NCI-H460 (cell line): ENCODE measurements at places on chromosomes 13 and 19. TPM values are rescaled to one million over a fixed set of nuclear protein-coding genes. Genes with fewer than 3 reads are reported as not detected.

DNA sequence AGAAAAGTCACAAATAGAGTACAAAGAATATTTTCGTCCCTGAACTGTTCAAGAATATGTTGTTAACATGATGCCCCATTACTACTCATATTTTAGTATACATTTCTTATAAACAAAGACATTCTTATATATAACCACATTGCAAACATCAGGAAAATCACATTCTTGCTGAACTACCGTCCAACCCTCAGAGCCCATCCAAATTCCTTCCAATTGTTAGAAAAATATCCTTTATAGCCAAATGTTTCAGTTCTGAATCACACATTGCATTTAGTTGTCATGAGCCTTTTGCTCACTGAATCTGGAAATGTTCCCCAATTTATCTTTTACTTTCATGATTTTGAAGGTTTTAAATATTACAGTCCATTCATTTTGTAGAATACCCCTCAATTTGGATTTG is 467.8 kb upstream of the ARGLU1 start:
- no peak for DNase-seq

DNA sequence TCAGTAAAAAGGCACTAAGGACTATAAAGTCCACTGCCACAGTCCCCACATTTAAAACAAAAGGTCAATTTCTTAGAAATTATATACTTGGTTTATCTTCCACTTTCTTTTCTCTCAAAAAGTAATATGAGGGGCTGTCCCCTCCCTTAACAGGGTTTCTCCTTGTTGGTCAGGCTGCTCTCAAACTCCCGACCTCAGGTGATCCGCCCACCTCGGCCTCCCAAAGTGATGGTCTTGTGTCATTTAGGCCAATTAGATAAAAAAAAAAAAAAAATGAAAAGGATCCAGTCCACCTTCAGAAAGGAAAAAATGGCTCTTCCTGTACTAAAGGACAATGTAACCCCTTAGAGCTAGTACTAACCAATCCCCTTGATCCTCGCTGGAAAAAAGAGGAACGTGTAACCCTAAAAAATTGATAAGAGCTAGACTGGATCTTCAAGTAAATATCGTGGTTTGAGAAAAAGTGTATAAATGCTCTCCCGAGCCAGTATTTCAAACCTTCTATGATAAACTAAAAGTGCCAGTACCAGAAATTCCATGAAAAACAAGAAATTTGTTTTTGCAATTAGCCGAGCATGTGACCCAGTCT is 9.0 kb upstream of the CD70 start:
- DNase-seq: no peak

DNA sequence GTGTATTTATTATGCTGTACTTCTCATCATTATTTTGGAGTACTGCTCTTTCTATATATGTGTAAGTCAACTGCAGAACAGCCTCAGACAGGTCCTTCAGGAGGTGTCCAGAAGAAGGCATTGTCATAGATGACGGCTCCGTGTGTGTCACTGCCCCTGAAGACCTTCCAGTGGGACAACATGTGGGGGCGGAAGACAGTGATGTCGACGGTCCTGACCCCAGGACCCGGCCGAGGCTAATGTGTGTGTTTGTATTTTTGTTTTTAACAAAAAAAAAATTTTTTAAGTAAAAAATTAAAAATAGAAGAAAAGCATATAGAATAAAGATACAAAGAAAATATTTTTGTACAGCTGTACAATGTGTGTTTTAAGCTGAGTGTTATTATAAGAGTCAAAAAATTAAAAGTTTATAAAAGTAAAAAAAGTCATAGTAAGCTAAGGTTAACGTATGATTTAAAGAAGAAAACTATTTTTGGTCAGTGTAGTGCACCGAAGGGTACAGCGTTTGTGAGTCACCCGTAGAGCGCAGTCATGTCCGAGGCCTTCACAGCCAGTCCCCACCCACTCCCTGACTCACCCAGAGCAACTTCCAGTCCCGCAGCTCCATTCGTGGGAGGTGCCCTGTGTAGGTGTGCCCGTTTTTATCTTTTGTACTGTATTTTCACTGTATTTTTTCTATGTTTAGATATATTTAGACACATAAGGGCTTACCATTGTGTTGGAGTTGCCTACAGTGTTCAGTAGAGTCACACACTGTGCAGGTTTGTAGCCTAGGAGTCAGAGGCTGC is 42.2 kb upstream of the SPACA7 start:
- DNase-seq: peak; percentile 41

DNA sequence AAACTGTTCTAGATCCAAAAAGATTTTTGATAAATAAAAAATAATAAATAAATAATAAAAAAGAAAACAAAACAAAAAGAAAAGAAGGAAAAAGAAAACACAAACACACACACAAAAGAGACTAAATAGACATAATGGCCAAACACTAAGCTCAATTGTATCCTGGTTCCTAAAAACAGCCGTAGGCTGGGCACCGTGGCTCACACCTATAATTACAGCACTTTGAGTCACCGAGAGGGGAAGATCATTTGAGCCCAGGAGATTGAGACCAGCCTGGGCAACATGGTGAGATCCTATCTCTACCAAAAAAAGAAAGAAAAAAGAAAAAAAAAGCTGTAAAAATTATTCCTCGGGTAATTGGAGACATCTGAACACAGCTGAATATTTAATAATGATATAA is 8.9 kb downstream of the ETHE1 start:
- DNase-seq: no peak

GRCh38 chr13:34104853-34105252 is 286.9 kb downstream of the RFC3 start:
- no peak for DNase-seq

- no peak for DNase-seq
These were observed 564 bp downstream of the HS6ST3 start for GRCh38 chr13:96090240-96091101.

- DNase-seq: no peak
These were observed 233.8 kb downstream of the SLC7A1 start for GRCh38 chr13:29361716-29362115.

DNA sequence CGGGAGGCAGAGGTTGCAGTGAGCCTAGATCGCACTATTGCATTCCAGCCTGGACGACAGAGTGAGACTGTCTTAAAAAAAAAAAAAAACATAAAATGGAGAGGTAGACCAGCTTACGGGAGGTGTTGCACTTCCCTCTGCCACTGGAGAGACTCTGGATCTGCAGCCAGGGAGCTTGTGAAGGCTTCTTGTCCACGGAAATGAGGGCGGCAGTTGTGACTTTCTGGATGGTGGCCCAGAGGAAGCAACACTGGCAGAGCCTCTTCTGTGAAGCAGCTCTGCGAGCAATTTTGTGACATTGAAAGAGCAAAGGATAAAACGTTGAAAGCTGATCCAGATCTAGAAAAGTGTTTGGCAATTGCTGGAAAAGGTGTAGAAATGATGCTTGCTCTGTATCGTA is 10.4 kb downstream of the SPINT2 start:
- DNase-seq: no peak

DNA sequence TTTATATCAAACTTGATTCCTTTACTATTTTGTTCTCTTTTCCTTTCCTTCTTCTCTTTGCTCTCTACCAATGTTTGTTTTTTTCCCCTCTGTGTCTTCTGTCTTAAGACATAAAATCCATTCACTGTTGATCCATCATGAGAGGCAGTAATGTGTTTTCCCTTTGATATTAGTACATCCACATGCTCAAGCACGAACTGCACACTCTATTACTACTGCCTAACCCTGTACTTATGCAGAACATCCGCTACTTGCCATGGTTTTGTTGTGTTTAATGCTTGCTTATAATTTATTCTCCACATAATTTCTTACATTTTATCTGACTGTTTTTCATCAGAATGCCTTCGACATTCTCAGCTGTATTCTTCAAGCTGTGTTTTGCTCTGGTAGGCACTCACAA is 159.0 kb upstream of the PCDH9 start:
- DNase-seq: no peak

- DNase-seq: no peak
These were observed 140.1 kb upstream of the FRY start for GRCh38 chr13:31891472-31891871.

- no peak for DNase-seq
These were observed 356.6 kb downstream of the TDRD3 start for GRCh38 chr13:60753641-60754040.

GRCh38 chr13:98843482-98843877 is 91.0 kb upstream of the SLC15A1 start:
- DNase-seq: no peak

- no peak for DNase-seq
These were observed 112.3 kb upstream of the KLF12 start for GRCh38 chr13:74246487-74246886.

GRCh38 chr13:84362777-84363176 is 480.5 kb upstream of the SLITRK1 start:
- no peak for DNase-seq

GRCh38 chr13:43118521-43118920 is 95.1 kb downstream of the DNAJC15 start:
- DNase-seq: no peak

- DNase-seq: no peak
These were observed 11.8 kb downstream of the ZNF555 start for GRCh38 chr19:2853015-2853606.

- no peak for DNase-seq
These were observed 68.0 kb upstream of the C1QTNF9B start for GRCh38 chr13:23965346-23965745.

GRCh38 chr19:7526059-7526929 is 3.9 kb downstream of the MCOLN1 start:
- DNase-seq: no peak

DNA sequence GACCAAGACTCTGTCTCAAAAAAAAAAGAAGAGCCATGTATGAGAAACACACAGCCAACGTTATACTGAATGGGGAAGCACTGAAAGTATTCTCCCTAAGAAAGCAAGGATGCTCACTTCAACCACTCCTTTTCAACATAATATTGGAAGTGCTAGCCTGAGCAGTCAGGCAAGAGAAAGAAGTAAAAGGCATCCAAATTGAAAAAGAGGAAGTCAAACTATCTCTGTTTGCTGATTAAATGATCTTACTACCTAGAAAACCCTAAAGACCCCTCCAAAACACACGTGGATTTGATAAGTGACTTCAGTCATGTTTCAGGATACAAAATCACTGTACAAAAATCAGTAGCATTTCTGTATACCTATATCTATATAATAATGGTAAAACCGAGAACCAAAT is 16.2 kb downstream of the WBP4 start:
- no peak for DNase-seq

- no peak for DNase-seq
These were observed 224.2 kb upstream of the IRS2 start for GRCh38 chr13:110010404-110011138.

GRCh38 chr19:57321751-57322150 is 1.5 kb downstream of the ZNF543 start:
- no peak for DNase-seq

DNA sequence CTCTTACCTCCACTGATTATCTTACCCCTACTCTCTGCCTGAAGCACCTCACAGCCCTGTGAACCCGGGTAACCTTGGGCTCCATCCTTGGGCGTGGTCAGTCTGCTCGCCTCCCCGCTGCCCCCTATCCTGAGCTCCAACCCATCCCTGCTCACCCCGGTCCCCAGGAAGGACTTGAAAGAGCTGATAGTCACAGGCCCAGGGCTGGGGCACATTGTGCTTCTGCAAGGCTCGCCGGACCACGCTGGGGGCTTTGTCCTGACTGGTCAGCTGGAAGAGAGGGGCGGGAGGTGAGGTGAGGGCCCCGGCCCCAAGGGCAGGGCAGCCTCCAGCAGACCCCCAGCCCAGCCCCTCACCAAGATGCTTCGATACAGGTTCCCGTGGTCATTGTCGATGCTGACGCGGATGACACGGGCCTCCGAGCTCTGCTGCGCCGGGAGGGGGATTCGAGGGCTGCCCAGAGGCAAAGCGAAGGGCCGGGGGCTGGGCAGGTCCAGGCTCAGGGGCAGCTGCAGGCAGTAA is 13.0 kb upstream of the EPOR start:
- DNase-seq: no peak

The ZNF681 gene
- total RNA-seq: 0.02 TPM in 1 of 2 replicates, not detected in the other

The LILRB1 gene
- total RNA-seq: not detected in 2 replicates

The EDNRB gene
- 0.52 and 0.67 TPM in 2 replicates for total RNA-seq

The RBM26 gene
- total RNA-seq: 33.6 and 39.1 TPM in 2 replicates

The GTF2F2 gene
- 29.9 and 33.9 TPM in 2 replicates for total RNA-seq

The FLT1 gene
- total RNA-seq: not detected in 2 replicates

The APLP1 gene
- total RNA-seq: 12.2 and 19.5 TPM in 2 replicates
